ENCODE measurements at places on chromosomes 5 and 9. TPM values are rescaled to one million over a fixed set of nuclear protein-coding genes. Genes with fewer than 3 reads are reported as not detected.
A peak's percentile ranks its signal among the peaks of the same experiment; 100 is the strongest.

Gene TAF1L
- not detected for total RNA-seq

DNA sequence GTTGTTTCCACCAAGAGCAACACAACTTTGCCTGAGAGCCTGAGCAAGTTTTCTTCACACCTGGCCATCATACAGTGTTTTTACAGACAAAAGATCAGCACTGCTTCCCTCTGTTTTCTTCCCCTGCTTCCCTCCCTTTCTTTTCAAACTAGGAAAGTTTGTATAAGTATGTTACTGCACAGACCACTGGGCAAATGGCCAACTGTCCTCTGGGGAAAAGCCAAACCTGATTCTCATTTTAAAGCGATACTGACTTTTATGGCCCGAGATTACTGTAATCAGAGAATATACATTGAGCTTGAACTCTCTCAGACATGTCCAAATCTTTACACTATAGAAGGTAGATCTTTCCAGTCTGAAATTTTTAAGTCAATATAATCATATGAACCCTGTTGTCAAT is 415.0 kb downstream of the NFIB start:
- peaks cover 22% of the 10 kb centered on the region for H3K4me1 ChIP-seq
- peak overlapping the region; percentile 69 for H3K27ac ChIP-seq
- H3K4me3 ChIP-seq, result no peak overlapping the region
- H3K36me3 ChIP-seq, result no peaks in the 10 kb centered on the region
- no peak for DNase-seq
- H3K27me3 ChIP-seq, result no peaks in the 10 kb centered on the region

DNA sequence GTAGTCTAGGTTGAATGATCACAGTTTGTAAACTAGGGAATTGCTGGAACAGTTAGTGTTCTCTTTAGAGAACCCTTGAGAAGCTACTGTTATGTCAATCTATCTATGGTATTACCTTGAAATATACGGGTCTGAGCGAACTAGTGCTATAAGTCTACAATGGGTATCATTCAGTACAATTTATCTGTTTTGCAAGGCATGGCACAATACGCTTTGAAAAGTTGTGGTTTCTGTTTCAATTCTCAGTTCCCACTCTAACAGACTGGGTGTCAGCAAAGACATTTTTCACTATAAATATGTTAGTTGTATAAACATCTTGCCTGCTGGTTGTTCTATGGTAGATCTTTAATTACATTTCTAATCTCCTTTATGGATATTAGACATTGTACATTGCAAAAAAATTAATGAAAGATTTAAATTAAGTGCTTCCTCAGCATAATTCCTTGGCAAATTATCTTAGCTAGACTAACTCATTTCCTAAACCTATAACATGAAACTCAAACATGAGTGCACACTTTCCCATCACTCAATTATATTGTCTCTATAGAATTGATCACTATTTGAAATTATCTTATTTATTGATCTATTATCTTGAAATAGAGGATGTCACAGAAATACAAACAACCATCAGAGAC is 24.9 kb upstream of the SLCO6A1 start:
- H3K27ac ChIP-seq, result no peak overlapping the region
- H3K36me3 ChIP-seq, result no peaks in the 10 kb centered on the region
- no peak overlapping the region for H3K4me3 ChIP-seq
- no peaks in the 10 kb centered on the region for H3K27me3 ChIP-seq
- no peaks in the 10 kb centered on the region for H3K4me1 ChIP-seq

- DNase-seq, result no peak
- no peaks in the 10 kb centered on the region for H3K27me3 ChIP-seq
- H3K4me1 ChIP-seq, result no peaks in the 10 kb centered on the region
- H3K36me3 ChIP-seq, result no peaks in the 10 kb centered on the region
- no peak overlapping the region for H3K4me3 ChIP-seq
These were observed 11.7 kb downstream of the SOX30 start for GRCh38 chr5:157640406-157641066.

GRCh38 chr9:130609163-130609562 is 29.8 kb downstream of the FUBP3 start:
- H3K4me3 ChIP-seq, result no peak overlapping the region
- H3K27ac ChIP-seq, result no peak overlapping the region
- H3K27me3 ChIP-seq, result no peaks in the 10 kb centered on the region
- DNase-seq, result no peak
- H3K36me3 ChIP-seq, result no peaks in the 10 kb centered on the region

GRCh38 chr5:58451732-58452565 is 7.9 kb downstream of the PLK2 start:
- H3K4me3 ChIP-seq, result no peak overlapping the region
- peaks cover 3% of the 10 kb centered on the region for H3K36me3 ChIP-seq
- H3K4me1 ChIP-seq, result no peaks in the 10 kb centered on the region
- H3K27me3 ChIP-seq, result no peaks in the 10 kb centered on the region
- no peak overlapping the region for H3K27ac ChIP-seq
